ENCODE measurements at places on chromosomes 3 and 15.

DNA sequence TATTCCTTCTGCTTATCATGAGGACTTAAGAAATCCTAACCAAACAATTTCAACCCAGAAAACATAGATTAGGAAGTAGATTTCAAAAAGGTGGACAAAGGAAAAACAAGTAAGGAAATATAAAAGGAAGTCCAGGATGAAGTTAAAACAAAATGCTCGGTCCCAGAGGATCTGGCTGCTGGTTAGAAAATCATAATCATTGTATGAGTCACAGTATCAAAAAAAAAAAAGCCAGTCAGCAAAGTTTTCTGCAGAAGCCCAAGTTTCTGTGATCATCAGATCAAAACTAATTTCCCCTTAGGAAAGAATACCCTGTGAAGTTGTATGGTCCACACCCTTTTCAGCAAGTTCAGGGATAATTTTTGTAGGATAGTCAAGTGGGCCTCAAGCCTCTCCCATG, 43.0 kb upstream of the LRTM1 start:
- no peak for DNase-seq

- no peak for DNase-seq
Measured at GRCh38 chr3:141373232-141373631, 4.9 kb downstream of the ZBTB38 start.

DNA sequence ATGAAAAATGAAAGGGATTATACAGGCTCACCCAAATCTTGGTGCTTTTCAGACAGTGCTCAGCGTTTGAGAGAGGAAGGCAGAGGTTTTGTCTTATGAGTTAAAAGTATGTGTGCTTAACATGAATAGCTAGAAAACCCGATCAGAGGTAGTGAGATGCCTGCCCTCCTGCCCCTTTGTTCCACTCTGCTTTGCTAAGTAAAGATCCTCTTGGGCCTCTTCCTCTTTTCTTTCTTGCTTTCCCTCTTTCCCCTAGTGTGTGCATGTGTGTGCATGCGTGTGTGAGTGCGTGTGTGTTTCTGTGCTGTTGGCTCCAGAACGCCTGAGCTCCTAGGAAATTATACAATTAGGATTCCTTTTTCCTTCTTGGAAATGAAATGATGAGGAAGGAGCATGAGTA, 261.3 kb upstream of the NR2E3 start:
- DNase-seq: no peak

DNA sequence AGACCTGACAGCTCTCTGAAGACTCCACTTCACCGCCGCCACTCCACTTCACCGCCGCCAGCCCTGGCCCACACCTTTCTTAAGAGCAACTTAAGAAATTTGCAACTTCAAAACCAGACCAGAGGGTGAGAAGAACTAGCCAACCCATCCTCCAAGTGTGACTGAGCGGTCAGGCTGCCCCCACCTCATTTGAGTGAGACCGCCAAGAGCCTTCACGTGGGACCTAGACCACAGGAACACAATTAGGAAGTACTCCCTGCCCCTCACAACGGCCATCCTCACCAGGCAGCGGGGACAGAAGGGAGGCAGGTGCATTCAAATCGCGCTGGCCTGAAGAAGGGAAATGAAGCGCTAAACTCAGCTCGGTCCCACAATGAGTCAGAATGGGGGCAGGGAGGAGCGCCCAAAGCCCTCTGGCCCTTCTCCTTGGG, 156.8 kb upstream of the BCL6 start:
- DNase-seq: no peak

GRCh38 chr15:80401456-80401855, 2.7 kb upstream of the ARNT2 start:
- no peak for DNase-seq

DNA sequence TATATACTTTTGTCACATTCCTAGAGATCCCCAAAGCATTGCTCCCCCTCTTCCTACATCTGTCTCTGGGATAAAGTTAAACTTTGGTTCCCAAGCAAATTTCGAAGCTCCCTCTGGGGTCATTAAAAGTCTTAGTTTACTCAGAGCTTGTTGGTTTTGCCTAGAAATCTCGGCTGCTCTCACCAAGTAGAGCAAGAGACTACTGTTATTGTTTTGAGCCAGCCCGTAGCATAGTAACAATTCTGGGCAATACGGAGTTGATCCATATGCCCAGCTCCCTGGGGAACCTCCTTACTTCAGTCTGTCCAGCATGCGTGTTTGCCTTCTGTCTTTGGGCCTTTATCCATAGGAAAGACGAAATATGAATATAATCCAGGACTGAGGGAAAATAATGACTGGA, 10.0 kb upstream of the P3H2 start:
- no peak for DNase-seq

DNA sequence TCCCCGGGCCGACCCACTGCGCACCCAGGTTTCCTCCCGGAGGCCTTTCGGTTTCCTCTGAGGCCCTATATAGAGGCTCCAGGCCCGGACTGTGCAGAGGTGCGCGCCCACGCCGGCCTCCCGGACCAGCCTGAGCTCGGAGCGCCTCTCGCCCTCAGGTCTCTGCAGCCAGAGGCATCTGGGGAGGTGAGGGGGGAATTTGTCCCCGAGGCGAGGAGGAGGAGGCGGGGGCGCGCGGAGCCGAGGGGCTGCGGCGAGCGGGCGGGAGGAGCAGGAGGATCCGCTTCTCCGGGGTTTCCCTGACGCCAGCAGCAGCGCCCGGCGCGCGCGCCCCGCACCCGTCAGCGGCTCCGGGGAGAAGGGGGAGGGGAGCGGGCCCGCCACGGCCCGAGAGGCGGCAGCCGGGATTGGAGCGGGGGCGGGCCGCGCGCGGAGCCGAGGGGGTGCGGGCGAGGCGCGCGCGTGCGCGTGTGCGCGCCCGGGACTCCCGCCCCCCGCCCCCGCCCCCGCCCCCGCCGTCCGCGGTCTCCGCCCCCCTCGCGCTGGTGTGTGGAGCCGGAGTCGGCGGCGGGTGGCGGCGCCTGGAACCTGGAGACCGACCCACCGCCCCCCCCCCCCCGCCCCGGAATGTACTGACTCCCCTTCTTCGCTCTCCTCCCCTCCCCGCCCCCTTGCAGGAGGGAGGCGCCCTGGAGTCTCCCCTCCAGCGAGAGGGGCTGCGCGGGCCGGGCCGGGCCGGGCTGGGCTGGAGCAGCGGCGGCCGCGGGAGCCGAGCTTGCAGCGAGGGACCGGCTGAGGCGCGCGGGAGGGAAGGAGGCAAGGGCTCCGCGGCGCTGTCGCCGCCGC, at the start of gene NEO1:
NEO1 (plus strand) TSS at position 657 of the 846 bp plus-strand sequence. CDS start 213 bp downstream, outside the sequence.
- peak; percentile 73 for DNase-seq

DNA sequence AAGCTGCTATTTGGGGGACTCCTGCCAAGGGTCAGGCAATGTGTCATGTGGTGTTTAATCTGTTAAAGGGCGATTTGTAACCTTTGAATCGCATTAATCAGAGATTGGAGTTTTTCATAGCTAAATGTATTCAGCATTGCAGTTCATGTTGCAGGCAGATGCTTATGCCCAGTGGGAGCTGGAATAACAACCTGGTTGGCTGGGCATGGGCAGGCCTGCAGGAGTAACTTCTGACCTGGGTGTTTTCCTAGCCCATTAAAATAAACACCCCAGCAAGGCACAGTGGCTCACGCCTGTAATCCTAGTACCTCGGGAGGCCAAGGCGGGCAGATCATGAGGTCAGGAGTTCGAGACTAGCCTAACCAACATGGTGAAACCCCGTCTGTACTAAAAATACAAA, 268.7 kb downstream of the BBX start:
- DNase-seq: no peak

DNA sequence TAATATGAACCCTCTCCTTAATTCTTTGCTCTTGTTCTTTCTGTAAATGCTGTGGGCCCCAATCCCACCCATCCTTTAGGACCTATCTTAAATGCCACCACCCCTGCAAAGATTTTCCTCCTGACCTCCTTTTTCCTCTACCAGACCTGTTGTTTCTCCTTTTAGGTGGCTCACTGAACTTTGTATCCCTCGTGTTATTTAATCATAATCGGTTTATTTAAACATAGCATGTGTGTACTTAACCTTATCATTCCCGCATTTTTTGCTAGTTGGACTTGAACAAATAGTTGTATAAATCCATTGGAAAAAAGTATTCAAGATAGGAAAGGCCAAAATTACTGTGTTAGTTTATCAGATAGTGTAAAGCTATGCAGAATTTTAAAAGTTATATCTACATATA, 988 bp upstream of the NFKBIZ start:
- DNase-seq: no peak

GRCh38 chr15:26325495-26325894, 447.4 kb downstream of the GABRB3 start:
- no peak for DNase-seq

DNA sequence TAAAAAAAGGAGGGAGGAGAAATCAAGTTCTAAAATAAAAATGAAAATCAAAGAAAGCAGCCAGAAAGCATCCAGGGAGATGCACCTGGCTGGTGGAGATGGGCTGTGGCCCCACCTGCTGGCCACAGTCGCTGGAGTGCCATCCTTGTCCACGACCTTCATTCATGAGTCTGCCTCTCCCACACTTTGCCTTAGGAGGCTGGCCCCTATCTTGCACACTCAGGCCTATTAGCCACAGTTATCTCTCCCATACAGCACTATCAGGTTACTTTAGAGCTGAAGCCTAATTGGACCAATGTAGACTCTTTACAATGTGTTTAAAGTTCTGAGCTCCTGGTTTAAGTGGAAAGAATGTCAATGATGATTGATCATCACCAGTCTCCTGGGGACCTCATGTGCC, 392.0 kb upstream of the RORA start:
- DNase-seq: no peak
